Epithelial cell of esophagus (primary cell): ENCODE measurements at places on chromosomes 7 and 10.

GRCh38 chr10:49356944-49357343 lies 38.9 kb downstream of the DRGX start:
- DNase-seq: no peak

DNA sequence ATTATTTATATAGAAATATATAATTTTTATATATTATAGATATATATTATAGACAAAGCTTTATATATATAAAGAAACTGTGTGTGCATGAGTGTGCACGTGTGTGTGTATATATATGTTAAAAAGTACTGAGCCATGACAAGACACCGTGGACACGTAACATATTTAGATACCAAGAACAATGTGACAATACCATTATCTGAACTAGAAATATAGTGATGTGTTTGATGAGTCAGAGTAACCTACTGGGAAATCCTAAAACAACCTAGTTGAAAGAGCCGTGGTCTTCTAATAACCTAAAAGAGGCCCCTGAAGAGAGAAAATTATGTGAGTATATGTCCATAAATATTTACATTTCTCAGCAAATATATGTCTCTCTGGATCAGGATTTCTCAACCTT lies 50.7 kb upstream of the ITGB8 start:
- no peak for DNase-seq

GRCh38 chr10:125164421-125164820 lies 4.1 kb upstream of the CTBP2 start:
- no peak for DNase-seq

GRCh38 chr10:114573330-114574045 lies 84.6 kb downstream of the ABLIM1 start:
- DNase-seq: no peak

DNA sequence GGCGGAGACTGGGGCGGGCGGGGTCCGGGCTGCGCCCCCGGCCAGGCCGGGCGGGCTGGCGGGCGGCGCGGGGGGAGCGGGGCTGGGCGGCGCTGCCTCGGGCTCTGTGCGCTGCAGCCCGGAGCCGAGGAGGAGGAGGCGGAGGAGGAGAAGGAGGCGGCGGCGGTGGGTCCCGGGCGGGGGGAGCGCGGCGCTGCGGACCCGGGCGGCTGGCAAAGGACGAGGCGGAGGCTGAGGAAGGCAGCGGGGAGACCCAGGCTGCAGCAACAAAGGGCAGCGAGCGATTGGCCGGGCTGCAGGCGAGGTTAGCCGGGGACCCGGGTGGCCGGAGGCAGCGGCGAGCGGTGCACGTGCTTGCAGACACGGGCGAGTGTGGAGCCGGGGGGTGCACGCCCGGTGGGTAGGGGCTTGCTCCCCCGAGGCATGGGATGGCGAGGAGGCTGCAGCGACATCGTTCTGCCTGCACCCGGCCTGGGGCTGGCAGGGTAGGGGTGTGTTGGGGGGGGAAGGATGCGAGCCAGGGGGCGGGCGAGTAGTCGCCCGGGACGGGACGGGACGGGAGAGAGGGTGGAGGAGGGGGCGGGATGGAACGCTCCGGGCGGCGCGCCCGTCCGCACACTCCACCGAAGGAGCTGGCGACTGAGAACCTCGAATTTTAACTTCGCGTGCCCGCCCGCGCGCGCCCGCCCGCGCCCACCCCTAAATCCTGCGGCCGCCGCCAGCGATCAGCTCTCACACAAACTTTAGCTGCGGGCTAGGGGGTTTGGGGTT lies 844 bp upstream of the KAT6B start:
- DNase-seq: no peak

GRCh38 chr10:58335306-58336005 lies 650 bp downstream of the UBE2D1 start:
- peak; percentile 87 for DNase-seq

DNA sequence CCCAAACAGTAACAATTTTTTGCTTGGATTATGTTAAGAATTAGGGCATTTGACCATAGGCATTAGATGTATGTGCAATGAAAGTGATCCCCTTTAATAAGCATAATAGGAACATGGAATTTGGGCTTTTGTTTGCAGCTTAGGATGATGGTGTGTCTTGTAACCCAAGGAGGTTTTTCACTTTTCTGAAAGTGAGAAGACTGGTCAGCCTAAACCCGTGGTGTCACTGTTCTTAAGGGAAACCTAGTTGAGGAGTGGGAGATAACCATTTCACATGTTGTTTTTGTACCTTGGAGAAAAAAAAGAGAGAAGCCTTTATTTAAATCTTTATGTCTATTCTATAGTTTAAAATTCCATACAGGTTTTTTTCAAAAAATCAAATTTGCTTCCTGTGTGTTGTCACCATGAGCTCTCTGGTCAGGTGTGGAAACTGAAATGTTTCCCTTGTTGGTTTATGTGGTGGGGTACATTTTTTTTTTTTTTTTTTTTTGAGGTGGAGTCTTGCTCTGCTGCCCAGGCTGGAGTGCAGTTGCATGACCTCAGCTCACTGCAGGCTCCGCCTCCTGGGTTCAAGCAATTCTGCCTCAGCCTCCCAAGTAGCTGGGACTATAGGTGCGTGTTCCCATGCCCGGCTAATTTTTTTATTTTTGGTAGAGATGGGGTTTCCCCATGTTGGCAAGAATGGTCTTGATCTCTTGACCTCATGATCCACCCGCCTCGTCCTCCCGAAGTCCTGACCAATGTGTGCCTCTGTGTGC lies 7.7 kb downstream of the CCM2 start:
- no peak for DNase-seq

DNA sequence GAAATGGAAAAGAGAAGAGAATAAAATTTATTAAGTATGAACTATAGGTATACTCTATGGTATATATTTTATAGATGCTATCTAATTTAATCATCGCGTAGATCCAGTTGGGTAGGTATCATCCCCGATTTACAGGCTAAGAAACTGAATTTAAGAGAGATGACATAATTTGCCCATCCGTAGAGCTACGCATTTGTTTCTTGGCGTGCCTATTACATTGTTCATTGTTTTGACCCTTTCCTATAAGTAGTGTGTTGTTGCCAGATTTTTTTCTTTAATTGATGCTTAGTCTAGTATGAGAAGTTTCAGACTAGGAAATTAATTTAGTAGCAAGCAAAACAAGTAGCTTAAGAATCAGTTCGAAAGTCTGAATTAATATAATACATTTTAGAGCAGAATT lies 205.7 kb upstream of the NPSR1 start:
- DNase-seq: no peak

DNA sequence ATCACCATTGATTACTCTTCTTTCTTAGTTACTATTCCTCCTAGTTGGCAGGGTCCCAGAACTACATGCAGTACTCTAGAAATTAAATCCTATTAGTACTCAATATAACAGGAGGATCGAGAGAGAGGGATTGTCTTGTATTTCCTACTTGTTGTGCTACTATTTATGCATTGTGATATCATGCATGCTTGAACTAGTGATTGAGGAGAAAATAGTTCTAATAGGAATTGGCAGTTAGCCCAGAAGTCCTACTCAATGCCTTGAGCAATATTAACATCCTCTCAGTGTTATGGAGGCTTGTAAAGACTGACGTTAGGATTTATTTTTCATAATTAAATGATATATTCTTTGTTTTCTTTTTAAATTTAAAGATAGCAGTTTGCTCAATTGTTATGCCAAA lies 67.4 kb downstream of the FOXP2 start:
- DNase-seq: peak; percentile 82

DNA sequence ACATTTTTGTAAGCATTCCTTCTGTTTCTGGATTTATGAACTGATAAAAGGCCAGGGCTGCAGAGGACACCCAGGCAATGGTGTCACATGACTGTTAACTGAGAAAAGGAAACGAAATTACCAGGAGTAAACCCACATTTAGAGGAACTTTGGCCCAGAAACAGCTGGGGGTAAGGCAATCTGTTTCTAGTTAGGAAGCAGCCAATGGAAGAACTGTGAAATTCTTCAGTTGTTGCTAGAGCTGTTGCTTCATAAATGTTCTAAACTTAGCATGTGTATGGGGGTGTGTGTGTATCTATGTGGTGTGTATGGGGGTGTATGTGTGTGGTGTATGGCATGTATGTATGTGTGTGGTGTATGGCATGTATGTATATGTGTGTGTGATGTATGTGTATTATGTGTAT lies 11.8 kb upstream of the PDCD4 start:
- no peak for DNase-seq

DNA sequence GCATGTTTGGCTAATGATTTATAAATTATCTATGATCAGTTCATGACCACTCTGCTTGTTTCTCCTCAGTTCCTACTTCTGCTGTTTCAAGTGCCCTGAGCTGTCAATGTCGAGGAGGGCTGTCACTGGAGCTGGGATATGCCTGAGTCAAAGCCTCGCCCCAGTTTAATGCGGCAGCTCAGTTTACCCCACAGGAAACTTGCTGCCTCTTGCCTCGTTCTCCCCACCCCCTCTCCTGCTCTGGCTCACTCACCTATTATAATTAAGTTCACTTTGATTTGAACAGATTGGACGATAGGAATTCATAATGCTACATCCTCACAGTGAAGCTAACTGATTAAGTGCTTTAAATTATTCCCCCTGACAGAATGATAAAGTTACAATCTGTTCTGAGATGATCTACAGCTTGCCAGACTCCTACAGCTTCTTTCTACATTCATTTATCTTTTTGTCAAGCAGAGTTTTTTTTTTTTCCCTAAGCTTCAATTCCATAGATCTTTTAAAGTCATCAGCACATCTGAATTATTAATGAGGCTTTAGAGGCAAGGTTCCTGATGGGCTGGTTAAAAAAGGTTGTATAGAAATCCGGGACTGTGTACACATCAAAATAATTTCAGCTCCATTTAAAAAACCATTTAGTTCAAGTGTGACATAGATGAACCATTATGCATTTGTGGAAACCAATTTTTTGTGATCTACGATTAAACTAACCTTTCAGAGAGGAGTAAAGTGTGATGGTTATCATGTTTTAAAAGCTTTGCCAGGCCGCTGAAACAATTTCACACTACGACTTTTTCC lies 758.3 kb downstream of the KCNMA1 start:
- DNase-seq: no peak

- no peak for DNase-seq
Observed at GRCh38 chr10:103820101-103821062, 35.0 kb downstream of the SH3PXD2A start.

GRCh38 chr10:119522747-119523426 lies 19.6 kb downstream of the RGS10 start:
- peak; percentile 83 for DNase-seq

- DNase-seq: peak; percentile 78
Observed at GRCh38 chr7:12695965-12696364, 8.5 kb downstream of the ARL4A start.

GRCh38 chr7:101906291-101907240 lies 89.1 kb downstream of the CUX1 start:
- DNase-seq: no peak
